ENCODE measurements at places on chromosomes 3 and 15. TPM values are rescaled to one million over a fixed set of nuclear protein-coding genes. Genes with fewer than 3 reads are reported as not detected.

TMC3 gene
- polyA plus RNA-seq: 0.08 TPM

RTP1 gene
- not detected for polyA plus RNA-seq

- DNase-seq: no peak
Observed at GRCh38 chr3:122365073-122365472, 18.0 kb downstream of the MIX23 start.

DNA sequence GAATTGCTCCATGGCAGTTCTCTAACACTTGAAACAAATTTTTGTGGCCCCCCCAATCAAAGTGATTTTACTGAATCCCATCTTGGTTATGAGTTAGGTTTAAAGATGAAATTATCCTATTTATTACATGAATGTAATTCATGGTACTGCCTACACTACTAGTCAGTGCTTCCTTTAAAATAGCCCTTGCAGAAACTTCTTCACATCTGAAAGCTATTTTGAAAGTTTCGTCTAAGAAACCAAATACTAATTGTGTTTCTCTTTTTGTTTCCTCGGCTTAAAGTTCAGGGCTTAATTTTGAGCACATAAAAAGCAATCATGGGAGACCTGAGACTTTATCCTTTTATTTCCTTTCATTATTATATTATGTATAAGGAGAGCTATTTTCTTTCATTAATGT, 72.1 kb downstream of the PLOD2 start:
- DNase-seq: no peak

- no peak for DNase-seq
Observed at GRCh38 chr3:144437989-144438388, 466.4 kb downstream of the DIPK2A start.

DNA sequence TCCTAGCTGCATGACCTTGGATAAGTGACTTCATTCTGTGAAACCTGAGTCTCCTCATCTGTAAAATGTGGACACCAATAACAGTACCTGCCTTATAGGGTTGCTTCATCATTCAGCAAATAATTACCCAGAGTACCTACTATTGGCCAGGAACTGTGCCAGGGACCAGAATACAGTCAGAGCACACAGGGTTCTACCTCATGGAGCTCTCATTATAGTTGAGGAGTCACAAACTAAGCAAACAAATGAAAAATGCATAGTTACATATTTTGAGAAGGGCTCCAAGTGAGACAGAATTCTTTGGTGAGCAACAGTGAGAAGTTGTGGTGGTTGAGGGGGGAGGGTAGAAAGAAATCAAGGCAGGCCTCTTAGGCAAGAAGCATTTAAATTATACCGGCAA, 308.6 kb upstream of the WNT5A start:
- no peak for DNase-seq

DNA sequence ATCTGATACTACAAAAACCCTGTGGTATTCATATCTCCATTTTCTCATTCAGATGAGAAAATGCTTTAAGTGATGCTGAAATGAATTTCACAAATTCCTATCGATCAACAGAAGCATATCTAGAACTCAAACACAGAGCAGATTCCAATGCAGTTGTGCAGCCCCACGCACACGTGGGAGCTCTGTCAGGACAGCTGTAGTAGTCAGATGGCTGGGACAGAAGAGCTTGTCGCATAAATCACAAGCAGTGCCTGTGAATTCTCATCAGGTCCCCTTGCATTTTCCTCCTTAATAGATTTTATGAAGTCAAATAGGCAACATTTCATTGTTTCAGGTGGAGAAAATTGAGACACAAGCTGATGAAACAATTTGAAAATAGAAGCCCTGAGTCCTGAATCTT, 792.3 kb downstream of the AGBL1 start:
- no peak for DNase-seq

DNA sequence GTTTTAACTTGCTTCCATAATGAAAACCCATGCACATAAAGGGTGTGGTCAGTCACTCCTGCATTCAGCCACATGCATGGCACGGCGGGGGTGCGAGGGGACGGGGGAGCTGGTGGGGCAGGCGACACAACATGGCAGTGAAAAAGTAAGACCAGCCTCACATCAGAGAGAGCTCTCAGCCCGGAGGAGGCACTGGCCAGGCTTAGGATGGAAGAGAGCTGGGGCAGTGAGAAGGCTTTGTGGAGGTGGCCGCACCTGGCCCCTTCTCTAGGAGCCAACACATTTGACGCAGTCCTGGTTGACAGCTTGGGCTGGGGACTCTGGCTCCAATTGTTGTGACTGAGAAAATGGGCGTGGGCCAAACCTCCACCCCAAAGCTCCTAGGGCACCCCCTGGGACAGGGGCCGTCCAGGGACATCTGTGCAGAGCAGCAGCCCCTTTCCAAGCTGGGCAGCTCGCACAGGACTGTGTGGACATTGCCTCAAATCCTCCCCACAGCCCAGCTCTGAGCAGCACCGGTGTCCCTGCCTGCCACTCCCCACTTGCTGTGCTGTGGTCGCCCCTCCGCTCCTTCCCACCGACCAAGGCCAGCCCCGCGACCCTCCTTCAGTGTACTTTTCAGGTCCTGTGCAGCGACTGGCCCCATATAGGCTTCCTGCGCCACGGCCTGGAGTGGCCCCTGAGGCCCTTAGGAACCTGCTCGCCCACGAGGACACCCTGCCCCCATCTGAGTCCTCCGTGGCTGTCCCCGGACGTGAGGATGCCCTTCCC, 126.0 kb upstream of the IQSEC1 start:
- no peak for DNase-seq

DNA sequence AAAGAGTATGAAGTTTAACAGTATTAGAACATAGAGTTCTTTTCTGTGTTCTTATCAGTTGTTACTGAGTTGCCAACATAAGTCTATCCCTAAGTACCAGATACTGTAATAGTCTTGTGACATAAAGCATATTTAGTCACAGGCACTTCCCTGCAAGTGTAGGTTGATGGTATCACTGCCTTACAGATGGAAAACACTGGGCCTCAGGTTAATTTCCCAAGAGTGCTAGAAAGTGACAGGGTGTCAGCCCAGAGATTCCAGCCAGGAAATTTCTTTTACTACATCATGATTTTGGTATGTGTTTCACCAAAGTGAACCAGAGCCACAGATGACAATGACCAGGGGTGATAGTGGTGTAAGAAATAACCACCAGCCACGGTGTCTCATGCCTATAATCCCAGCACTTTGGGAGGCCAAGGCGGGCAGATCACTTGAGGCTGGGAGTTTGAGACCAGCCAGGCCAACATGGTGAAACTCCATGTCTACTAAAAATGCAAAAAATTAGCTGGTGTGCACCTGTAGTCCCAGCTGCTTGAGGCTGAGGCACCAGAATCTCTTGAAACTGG, 3.2 kb downstream of the EIF1B start:
- no peak for DNase-seq
